Activated naive CD8-positive, alpha-beta T cell treated with anti-CD3 and anti-CD28 coated beads, Interleukin-2, amount 10 ng/mL, durations not matched to agents 7 days and 5 days (primary cell): ENCODE measurements at places on chromosomes 12 and 14.

GRCh38 chr12:39144613-39145061 is 239.2 kb upstream of the CPNE8 start:
- H3K27ac ChIP-seq: no peak overlapping the region
- H3K36me3 ChIP-seq: no peaks in the 10 kb centered on the region
- peak overlapping the region; percentile 18 for H3K4me3 ChIP-seq
- peaks cover 2% of the 10 kb centered on the region for H3K4me1 ChIP-seq

DNA sequence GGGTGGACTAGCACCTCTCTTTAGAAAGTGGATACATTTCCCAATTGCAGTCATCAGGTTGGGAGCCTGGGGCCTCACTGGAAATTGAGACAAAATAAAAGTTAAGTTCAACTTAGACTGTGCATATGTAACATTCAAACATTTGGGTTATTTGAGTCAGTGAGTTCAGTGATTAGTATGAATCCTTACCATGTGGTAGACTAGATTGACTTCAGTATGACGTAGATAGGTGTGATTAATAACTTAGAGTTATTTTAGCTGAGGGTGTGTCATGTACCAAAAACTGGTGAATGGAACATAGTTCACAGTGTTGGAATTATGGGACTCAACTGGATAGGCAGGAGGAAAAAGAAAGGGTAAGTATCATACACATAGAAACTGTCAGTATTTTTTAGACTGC is 8.0 kb upstream of the SSTR1 start:
- DNase-seq: no peak
- no peak overlapping the region for H3K27ac ChIP-seq
- H3K36me3 ChIP-seq: no peaks in the 10 kb centered on the region
- H3K27me3 ChIP-seq: peaks cover 3% of the 10 kb centered on the region
- H3K4me1 ChIP-seq: no peaks in the 10 kb centered on the region
- no peak overlapping the region for H3K4me3 ChIP-seq

- DNase-seq: no peak
- no peak overlapping the region for H3K4me3 ChIP-seq
- no peaks in the 10 kb centered on the region for H3K36me3 ChIP-seq
- no peak overlapping the region for H3K27ac ChIP-seq
These were observed 13.7 kb upstream of the VPS37B start for GRCh38 chr12:122909442-122910288.

GRCh38 chr14:36430662-36431084 is 89.4 kb downstream of the NKX2-1 start:
- no peaks in the 10 kb centered on the region for H3K27me3 ChIP-seq
- DNase-seq: no peak
- H3K4me1 ChIP-seq: no peaks in the 10 kb centered on the region

DNA sequence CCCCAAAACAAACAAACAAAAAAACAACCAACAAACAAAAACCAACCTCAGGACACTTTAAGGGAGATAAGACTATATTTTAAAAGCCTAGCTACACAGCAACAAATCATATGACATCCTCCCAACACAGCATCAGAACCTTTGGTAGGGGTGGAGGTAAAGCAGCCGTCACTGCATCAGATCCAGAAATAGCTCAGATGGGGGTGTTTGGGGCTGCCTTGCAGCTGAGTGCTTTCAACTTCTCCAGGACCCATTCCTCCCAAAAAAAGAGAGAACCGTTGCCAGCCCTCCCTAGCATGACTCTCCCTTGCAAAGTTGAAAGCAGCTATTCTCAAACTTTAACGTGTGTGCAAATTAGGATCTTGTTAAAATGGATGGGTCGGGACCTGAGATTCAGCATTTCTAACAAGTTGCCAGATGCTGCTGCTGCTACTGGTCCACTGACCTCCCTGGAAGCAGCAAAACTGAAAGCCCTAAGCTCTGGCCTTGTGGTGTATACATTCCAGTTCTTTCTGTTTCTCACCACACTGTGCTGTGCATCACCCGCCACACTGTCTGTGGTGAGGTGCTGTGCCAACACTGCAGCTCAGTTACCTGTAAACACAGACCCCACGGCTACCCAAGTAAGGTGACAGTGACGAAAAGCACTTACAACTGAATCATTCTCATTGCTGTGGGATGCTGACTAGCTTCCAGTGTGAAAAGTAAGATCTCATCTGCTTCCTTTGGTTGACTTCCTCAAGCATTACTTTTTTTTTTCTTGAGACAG is 54.0 kb downstream of the SLC38A1 start:
- peaks cover 62% of the 10 kb centered on the region for H3K36me3 ChIP-seq
- H3K27me3 ChIP-seq: no peaks in the 10 kb centered on the region
- peaks cover 87% of the 10 kb centered on the region for H3K4me1 ChIP-seq
- H3K27ac ChIP-seq: peak overlapping the region; percentile 97
- H3K4me3 ChIP-seq: peak overlapping the region; percentile 80
- peak; percentile 71 for DNase-seq

DNA sequence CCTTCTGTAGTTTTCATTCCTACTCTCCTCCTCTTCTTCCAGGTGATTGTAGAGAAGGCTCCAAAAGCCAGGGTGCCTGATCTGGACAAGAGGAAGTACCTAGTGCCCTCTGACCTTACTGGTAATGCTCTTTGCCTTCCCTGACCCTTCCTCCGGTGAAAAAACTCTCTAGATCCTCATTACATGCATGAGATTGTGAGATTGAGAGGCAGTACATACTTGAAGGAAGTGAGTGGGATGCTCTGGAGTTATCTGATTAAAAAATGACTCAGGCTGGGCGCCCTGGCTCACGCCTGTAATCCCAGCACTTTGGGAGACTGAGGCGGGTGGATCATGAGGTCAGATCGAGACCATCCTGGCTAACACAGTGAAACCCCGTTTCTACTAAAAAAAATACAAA is 5.3 kb downstream of the GABARAPL1 start:
- H3K4me3 ChIP-seq: no peak overlapping the region
- H3K36me3 ChIP-seq: peaks cover 37% of the 10 kb centered on the region
- DNase-seq: no peak
- H3K27me3 ChIP-seq: no peaks in the 10 kb centered on the region
- H3K27ac ChIP-seq: no peak overlapping the region

GRCh38 chr12:121330692-121331091 is 21.5 kb downstream of the ANAPC5 start:
- no peak for DNase-seq
- H3K4me1 ChIP-seq: peaks cover 11% of the 10 kb centered on the region
- H3K27ac ChIP-seq: no peak overlapping the region
- no peak overlapping the region for H3K4me3 ChIP-seq

GRCh38 chr14:22471545-22472121 is 117.4 kb downstream of the DAD1 start:
- no peaks in the 10 kb centered on the region for H3K27me3 ChIP-seq
- H3K4me3 ChIP-seq: no peak overlapping the region
- no peaks in the 10 kb centered on the region for H3K36me3 ChIP-seq
- no peak overlapping the region for H3K27ac ChIP-seq

DNA sequence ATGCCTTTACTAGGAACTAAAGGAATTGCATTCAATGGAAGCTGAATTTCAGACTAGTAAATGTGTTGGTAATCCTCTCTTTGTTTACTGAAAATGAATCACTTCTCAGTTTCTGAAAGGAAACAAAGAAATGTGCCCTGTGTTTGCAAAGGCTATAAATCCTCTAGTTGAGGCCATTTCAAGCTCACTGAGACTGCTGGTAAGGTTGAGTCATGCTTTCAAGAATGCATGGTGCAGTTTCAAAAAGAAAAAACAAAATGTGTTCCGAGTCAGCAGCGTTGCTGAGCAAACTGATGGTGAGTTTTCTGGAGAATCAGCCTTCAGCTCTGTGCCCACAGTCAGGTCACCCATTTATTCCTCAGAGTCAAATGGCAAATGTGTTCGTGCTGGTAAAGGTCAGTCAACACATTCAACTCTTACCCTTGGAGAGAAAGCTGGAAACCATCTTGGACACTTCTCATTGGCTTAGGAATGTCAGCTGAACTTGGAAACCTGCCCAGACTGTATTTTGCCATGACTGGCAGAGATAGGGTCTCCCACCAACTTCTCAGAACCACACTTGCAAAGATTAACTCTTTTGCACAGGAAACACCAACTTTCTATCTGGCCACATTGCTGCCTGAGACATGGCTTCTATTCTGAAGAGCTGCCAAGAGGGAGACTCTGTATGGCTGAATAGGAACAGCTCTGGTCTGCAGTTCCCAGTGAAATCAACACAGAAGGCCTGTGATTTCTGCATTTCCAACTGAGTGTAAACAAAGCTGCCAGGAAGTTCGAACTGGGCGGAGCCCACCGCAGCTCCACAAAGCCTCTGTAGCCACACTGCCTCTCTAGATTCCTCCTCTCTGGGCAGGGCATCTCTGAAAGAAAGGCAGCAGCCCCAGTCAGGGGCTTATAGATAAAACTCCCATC is 484.4 kb downstream of the ATP23 start:
- H3K4me3 ChIP-seq: no peak overlapping the region
- H3K27me3 ChIP-seq: peaks cover 9% of the 10 kb centered on the region
- H3K27ac ChIP-seq: no peak overlapping the region
- no peak for DNase-seq
- no peaks in the 10 kb centered on the region for H3K4me1 ChIP-seq

DNA sequence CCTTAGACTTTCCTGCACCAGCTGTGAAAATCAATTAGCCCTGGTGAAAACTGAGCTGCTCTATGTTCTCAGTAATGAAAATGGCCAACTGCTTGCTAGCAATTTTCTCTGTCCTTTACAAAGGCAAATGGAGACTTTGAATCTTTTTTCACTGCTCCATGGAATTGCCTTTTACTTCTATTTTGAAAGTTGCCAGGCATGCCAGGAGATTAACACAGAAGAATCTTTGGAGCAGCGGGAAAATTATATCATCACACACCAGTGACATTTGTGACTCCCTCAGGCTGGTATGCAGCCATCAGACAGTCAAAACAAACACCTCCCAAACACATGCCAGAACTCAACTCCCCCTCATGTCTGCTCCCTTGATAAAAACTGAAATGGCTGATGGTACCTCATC is 872.0 kb upstream of the FLRT2 start:
- no peaks in the 10 kb centered on the region for H3K36me3 ChIP-seq
- H3K4me1 ChIP-seq: no peaks in the 10 kb centered on the region
- H3K27me3 ChIP-seq: no peaks in the 10 kb centered on the region
- no peak for DNase-seq
- H3K4me3 ChIP-seq: no peak overlapping the region

DNA sequence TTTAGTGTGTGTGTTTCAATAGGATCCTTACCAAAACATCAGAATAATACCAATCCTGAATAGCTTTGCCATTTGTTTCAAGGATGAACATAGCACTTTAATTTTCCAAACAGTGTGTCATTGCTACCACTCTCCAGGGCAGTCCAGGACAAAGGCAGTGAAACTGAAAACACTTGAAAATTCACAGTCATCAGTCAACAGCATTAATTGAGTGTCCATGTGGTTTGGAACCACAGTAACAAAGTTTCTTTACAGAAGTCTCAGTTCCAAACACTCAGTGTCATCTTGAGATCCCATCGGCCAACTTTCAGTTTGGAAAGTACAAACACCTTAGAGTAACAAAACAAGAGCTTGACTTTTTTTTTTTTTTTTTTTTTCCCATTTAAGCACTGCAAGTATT is 228.4 kb upstream of the SOX5 start:
- H3K4me1 ChIP-seq: no peaks in the 10 kb centered on the region
- DNase-seq: no peak
- no peaks in the 10 kb centered on the region for H3K36me3 ChIP-seq
- no peaks in the 10 kb centered on the region for H3K27me3 ChIP-seq
- no peak overlapping the region for H3K27ac ChIP-seq

DNA sequence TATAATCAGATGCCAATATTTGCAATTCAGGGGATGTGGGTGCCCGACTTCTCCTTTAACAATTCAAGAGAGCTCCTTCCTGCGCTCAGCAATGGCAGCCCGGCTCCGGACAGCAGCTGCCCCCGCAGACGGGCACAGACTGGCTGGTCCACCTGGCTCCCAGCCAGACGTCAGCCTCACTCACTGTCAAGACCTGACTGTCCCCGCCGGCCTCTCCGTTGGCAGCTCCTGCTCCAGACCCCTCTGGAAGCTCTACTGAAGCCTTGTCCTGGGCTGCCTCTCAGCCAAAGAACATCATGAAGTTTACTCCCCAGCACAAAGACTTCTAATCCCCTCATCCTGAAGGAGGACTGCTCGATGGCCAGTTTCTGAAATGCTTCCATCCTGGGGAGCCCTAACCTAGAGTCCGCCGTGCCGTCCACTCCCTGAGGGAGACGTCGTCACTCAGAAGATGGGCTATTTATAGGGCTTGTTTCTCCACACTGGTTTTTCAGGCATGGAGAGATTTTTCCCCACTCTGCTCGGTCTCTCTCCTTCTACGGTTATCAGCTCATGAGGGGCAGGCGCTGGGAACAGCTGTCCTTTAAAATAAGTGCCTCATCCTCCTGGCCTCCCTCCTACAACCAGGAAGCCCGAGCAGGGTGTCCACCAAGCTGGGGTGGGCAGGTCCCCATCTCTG is 126.2 kb downstream of the RFLNA start:
- H3K4me1 ChIP-seq: no peaks in the 10 kb centered on the region
- H3K27ac ChIP-seq: no peak overlapping the region
- no peak for DNase-seq
- H3K36me3 ChIP-seq: peaks cover 10% of the 10 kb centered on the region
- H3K27me3 ChIP-seq: no peaks in the 10 kb centered on the region

DNA sequence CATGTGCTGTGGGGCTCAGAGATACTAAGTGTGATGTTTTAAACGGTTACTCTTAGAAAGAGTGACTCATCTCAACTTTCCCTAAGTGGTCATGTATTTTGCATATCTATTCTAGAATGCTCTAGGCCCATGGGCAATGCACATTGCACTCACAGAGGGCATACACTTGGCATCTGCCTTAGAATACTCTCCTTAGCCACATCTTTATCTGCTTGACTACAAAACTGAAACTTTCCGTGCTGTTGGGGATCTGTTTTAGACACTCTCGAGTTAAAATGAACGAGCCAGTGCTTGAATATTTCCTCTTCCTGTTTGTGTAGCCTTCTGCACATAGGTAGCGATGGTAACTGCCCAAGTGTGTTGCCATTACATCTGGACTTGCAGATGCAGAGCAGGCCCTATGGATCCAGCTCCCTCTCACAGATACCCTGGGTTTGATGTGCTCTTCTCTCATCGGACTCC is 180.5 kb downstream of the CAND1 start:
- H3K4me1 ChIP-seq: peaks cover 25% of the 10 kb centered on the region
- H3K36me3 ChIP-seq: peaks cover 9% of the 10 kb centered on the region
- H3K27me3 ChIP-seq: peaks cover 6% of the 10 kb centered on the region
- H3K27ac ChIP-seq: peak overlapping the region; percentile 59
- DNase-seq: peak; percentile 29

DNA sequence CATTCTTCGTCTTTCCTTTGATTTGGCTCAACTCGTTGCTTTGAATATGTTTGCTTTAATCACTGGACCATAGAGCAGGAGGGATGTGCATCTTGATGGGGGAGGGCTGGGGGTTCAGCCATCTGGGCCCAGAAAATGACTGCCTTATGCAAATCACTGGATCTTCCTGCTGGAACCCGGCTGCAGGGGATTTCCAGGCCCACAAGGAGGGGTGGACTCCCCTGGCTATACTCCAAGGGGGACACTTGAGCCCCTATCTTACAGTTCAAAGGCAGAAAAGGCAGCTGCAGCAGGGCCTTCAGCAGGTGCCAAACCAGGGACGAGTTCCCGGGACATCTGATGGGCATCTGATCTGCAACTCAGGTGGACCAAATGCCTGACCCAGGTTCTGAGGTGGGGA is 122.5 kb downstream of the DICER1 start:
- no peak overlapping the region for H3K4me3 ChIP-seq
- no peak for DNase-seq
